ENCODE measurements at places on chromosomes 6 and 20.

DNA sequence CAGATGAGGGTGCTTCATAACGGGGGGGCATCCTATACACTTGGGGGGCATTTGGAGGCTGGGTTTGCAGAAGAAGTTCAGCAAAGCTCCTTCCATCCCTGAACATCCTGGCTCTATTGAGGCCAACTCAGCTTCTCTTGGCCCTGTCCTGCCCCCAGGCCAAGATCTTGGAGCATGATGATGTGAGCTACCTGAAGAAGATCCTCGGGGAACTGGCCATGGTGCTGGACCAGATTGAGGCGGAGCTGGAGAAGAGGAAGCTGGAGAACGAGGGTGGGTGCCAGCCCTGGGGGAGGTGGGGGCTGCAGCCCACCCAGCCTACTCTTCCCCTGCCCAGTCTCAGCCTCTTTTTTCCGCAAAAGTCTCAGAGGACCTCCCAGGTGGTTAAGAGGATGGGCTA lies 17.2 kb downstream of the GDAP1L1 start:
- DNase-seq: no peak

GRCh38 chr6:110486756-110487155 lies 10.3 kb upstream of the SLC22A16 start:
- no peak for DNase-seq

DNA sequence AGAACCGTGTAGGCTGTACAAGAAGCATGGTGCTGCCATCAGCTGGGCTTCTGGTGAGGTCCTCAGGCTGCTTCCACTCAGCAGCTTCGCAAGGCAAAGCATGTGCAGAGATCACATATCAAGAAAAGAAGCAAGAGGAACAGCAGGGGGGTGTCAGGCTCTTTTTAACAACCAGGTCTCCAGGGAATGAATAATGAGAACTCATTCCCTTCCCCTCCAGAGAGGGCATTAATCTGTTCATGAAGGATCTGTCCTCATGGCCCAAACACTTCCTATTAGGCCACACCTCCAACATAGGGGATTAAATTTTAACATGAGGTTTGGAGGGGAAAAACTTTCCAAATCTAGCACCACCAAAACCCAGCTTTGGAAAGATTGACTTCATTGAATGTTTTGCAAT lies 20.0 kb downstream of the GINM1 start:
- no peak for DNase-seq

DNA sequence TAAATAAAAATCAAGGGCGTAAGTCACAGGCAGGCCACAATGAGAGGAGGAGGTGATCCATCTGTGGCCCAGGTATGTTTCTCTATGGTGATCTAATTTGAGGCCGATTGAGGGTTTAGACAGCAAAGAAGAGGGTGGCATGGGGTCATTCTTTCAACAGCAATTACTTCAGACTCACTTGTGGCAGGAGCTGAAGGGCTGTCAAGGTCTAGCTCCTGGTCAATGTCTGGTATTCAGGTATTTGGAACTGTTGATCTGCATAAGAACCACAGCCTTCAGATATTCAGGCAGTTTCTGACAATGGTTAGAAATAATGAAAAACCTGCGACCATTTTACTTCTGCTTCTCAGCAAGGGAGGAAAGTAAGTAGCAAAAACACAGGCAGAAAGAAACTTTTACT lies 259.6 kb downstream of the FOXC1 start:
- no peak for DNase-seq

- no peak for DNase-seq
Observed at GRCh38 chr20:62066983-62067433, 1.3 kb upstream of the TAF4 start.

All from left cardiac atrium (tissue), 4 donors.